ENCODE measurements at places on chromosomes 13 and 19. TPM values are rescaled to one million over a fixed set of nuclear protein-coding genes. Genes with fewer than 3 reads are reported as not detected.

The CYP4F12 gene
- total RNA-seq: 0.59 TPM

The MEGF8 gene
- 9.3 TPM for total RNA-seq

The KLK3 gene
- total RNA-seq: not detected

The R3HDM4 gene
- 27.0 TPM for total RNA-seq

The UBE2L5 gene
- not detected for total RNA-seq

The ZNF418 gene
- total RNA-seq: 3.9 TPM

The HCST gene
- 0.67 TPM for total RNA-seq

The CFD gene
- 5.6 TPM for total RNA-seq

DNA sequence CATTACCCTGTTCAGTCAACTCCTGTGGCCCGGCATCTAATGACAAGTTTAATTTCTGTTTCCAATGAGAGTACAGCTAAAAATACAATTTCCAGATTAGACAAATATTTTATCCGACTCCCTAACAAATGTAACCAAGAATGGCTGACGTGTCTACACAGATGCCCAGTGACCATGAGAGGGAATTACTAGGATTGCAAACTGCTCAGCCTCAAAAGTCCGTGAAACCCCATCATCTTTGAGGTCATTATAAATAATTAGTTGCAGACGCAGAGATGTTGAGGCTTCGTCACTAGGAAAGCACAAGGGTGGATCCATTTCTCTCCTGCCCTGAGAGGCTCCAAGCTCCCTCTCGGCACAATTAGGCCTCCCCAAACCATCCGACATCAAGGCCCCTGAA is 104.1 kb upstream of the ZNF507 start:
- DNase-seq: no peak

DNA sequence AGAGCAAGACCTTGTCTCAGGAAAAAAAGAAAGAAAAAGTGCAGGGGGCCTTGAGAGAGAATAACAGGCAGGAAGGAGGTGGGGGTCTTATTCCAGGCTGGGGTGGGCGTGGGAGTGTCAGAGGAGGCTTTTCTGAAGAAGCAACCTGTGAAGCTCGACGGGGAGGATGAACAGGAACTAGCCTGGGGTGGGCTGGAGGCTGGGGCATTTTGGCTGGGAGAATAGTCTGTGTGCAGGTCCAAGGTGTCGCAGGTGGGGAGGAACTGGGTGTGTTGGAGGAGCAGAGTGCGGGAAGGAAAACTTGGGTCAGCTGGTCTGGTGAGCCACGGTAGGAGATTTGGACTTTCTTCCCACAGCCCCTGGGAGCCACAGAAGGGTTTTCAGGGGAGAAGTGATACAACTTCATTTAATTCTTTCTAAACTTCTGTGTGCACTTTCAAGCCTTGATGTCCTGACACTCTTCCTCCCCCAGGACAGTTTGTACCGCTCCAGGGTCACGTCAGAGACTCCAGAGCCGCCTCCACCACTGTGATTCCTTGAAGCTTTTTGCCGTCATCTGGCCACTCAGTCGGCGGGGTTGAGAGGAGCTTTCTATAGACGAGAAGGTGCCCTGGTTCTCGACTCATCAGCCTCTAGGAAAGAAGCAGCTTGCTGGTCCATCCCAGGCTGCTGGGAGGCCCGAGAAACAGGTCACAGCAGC is 138.7 kb downstream of the SIPA1L3 start:
- DNase-seq: no peak

DNA sequence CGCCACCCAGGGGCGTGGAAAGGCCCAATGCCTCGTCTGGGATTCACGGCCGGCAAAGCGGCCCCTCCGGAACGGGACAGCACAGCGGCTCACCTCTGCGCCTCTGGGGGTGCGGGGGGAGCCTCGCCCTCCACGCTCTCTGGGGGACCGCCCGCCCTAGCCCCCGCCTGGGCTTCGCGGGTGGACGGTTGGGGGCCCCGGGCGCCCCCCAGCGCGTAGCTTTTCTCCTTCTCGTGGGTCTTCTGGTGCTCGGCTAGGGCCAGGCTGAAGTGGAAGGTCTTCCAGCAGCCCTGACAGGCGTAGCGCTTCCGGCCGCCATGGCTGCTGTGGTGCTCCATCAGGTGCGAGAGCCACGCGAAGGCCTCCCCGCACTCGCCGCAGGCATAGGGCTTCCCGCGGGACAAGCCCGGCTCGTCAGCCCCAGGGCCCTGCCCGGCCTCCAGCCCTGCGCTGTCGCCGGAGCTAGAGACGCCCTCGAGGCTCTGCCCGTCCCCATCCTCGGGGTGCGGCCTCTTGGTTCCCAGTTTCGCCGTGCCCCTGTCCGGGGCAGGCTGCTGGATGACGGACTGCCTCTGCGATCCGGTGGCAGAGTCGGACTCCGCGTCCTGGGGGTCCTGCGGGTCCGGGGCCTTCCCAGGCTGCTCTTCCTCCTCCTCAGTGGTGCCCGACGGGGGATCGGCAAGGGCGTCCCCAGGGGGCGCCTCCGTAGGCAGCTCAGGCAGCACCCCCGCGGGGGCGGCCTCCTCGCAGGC is 13.3 kb downstream of the ZSCAN18 start:
- no peak for DNase-seq

DNA sequence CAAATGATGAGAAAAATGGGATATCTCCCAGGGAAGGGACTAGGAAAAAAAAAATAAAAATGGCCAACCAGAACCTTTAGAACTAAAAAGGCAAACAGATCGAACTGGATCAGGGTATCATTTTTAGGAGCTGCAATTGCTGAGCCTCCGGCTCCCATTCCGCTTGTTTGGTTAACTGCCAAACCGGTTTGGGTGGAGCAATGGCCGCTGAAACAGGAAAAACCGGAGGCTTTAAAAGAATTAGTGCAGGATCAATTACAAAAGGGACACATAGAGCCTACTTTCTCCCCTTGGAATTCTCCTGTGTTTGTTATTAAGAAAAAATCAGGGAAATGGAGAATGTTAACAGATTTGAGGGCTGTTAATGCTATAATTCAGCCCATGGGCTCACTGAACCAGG is 12.7 kb upstream of the ZNF443 start:
- DNase-seq: peak; percentile 18

- no peak for DNase-seq
Measured at GRCh38 chr13:20182231-20182846, 10.4 kb downstream of the GJB2 start.

GRCh38 chr13:22080832-22081231 is 410.0 kb downstream of the FGF9 start:
- DNase-seq: no peak

DNA sequence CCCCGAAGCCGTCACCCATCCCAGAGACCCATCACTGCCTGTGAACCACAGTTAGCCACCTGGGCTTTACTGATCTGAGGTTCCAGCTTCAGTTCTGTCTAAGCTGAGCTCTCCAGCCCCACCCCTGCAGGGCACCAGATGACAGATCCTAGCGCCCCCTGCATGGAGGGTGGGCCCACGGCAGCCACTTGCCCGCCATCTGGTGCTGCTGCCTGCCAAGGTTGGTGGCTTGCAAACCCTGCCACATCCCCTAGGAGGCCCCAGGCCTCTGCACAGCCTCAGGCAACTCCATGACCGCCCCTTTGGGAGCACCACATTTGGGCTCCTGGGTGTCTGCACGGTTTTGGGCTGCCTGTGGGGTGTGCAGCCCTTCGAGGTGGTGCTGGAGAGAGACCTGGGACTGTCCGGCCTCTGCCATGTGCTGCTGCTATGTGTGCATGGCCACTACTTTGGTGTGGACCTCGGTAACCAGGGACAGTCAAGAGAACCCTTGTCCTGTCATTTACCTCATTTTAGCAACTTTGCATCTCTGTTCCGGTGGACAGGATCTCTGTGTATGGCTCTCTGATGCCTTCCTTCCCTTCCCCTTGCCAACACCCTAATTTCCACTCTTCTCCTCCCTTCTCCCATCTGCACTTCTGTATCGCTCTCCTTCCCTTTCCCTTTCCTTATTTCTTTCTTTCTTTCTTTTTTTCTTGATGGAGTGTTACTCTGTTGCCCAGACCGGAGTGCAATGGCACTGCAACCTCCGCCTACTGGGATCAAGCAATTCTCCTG is 17.4 kb upstream of the SDHAF1 start:
- no peak for DNase-seq

GRCh38 chr13:70893832-70894231 is 785.6 kb upstream of the KLHL1 start:
- no peak for DNase-seq

GRCh38 chr19:858868-859843 is at the start of gene CFD:
TSS of gene CFD (plus strand) at chr19:859664. CDS start at chr19:859690, 26 bp downstream.
- DNase-seq: no peak

DNA sequence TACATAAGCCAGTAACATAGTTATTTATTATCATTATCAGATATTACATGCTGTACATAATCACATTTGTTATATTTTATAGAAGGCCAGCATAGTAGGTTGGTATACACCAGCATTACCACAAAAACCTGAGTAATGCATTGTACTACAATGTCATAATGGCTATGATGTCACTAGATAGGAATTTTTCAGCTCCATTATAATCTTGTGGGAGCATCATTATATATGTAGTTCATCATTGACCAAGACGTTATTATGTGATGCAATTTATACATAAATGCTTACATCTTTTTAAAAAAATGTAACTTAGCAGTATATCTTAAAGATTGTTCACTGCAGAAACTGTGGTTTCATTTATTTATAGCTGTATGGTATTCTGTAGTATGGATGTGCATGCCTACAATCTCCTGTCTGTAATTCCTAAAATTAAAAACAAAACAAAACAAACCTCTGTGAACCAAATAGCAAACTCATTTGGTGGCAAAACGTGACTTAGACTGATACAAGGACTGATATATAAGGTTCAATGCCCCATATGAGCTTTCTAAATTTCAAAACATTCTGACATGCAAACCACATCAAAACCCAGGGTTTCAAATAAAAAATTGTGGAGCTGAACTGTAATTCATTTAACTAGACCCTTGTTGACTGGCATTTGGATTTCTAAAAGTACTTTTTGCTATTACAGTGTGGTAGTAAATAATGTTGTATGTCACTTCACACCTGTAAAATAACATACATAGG is 250.9 kb downstream of the DLEU7 start:
- no peak for DNase-seq

- DNase-seq: no peak
Measured at GRCh38 chr13:33541456-33541855, 255.9 kb upstream of the STARD13 start.

GRCh38 chr13:34864671-34865070 is 77.4 kb upstream of the NBEA start:
- DNase-seq: no peak

DNA sequence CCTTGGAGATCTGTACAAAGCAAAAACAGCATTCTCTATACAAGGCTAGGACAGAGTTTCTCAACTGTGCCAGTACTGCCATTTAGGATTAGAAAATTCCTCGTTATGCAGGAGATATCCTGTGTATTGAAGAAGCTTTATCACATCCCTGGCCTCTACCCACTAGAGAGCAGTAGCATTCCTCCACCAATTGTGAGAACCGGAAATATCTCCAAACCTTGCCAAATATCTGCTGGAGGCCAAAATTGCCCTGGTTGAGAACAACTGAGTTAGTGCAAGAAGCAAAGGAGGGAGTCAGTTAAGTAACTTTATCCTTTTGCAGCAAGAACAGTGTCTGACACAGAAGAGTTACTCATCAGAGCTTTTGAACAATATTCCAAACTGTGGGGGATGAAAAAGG is 16.2 kb upstream of the FREM2 start:
- DNase-seq: no peak

- peak; percentile 69 for DNase-seq
Measured at GRCh38 chr19:53511933-53512374, 26.0 kb upstream of the ZNF331 start.

DNA sequence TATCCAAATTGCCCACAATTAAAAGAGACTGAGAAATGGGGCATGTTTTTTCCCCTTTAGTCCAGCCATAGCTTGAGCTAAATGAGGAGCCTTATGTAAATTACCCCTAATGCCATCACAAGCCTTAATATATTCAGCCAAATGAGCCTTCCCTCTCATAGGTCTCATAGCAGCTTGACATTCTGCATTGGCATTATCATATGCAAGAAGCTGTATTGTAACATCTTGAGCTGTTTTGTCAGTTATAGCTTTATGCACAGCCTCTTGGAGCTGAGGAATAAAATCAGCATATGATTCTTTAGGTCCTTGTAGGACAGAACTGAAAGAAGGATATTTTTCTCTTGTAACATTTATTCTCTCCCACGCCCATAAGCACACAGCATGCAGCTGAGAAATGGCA is 153.2 kb downstream of the ZNF486 start:
- no peak for DNase-seq

DNA sequence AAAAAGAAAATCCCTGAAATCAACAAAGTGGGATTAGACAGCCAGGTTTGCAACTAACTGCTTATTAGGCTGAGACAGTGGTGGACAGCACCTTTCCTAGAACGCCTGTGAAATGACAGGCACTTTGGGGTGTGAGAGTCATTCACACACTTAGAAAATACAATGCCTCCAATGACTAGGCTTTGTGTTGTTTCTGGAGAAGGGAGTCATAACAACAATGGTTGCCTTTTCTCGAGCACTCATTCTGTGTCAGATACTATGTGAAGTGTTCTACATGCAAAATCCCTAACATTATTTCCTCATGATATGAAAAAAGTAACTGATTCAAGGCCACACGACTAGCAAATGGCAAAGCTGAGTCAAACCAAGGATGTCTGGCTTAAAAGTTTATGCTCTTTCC is 41.2 kb downstream of the SACS start:
- DNase-seq: no peak

- no peak for DNase-seq
Measured at GRCh38 chr13:99218969-99219368, 18.3 kb downstream of the UBAC2 start.

DNA sequence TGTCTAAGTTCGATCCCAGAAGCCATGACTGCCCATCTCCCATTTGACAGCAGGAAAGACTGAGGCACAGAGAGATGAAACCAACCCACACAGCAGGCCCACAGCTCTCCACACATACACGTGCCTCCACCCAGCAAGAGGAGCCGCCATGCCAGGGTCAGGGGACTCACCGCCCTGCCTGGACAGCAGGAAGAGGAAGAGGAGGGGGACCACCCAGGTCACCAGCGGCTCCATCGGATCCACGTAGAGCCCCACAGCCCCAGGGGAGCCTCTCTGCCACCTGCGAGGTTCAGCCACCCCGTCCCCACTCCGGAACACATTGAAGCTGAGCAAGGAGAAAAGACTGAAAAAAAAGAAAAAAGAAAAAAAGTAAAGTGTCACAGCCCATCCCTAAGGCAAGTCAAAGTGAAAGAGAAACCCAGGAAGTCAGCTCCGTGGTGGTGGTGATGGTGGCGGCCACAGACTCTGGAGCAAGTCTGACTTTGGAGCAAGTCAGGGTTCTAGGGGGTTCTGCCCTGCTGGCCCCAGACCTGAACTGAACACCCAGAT is at the start of gene IL12RB1:
TSS of gene IL12RB1 (minus strand) at position 345 of the 549 bp plus-strand sequence. CDS start at position 234, 111 bp downstream.
- DNase-seq: no peak

DNA sequence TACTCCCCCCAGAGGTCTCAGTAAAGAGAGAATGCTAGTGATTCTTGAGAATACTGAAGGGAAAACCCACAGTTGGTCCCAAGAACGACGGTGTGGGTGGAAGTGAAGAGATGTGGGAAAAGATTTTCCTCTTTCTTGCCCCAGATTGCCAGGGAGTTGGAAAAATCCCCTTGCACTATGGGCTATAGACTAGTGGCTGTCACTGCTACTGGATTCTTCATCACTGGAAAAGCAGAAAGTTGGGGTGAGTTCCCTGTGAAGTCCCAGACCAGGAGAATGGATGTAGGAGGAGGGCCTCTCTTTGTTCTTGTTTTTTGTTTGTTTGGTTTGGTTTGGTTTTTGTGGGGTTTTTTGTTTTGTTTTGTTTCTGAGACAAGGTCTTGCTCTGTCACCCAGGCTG is 11.4 kb downstream of the LYPD3 start:
- no peak for DNase-seq

- no peak for DNase-seq
Measured at GRCh38 chr19:17806945-17807344, 12.0 kb downstream of the B3GNT3 start.

- DNase-seq: no peak
Measured at GRCh38 chr13:64371461-64371860, 2858.7 kb downstream of the PCDH9 start.

GRCh38 chr13:40390401-40390916 is 276.0 kb downstream of the FOXO1 start:
- no peak for DNase-seq
